ENCODE measurements at places on chromosomes 12 and 14.
A peak's percentile ranks its signal among the peaks of the same experiment; 100 is the strongest.

GRCh38 chr14:90513161-90514014, 116.6 kb downstream of the CALM1 start:
- DNase-seq, result no peak

GRCh38 chr12:13580206-13580605, 383.7 kb downstream of the EMP1 start:
- no peak for DNase-seq

DNA sequence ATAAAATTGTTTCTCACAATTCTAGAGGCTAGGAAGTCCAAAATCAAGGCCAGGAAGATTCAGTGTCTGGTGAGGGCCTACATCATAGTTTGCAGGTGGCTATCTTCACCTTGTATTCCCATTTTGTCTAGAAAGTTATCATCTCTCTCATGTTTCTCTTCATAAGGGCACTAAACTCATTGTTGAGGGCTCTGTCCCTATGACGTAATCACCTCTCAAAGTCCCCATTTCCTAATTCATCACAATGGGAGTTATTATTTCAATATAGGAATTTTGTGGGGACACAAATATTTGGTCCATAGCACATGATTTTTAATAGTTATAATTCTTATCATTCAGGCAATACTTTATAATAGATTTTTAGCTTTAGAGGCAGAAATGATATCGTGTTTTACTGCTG, 1509.2 kb upstream of the SEL1L start:
- no peak for DNase-seq

GRCh38 chr14:26522967-26523366, 74.9 kb downstream of the NOVA1 start:
- DNase-seq, result peak; percentile 73

DNA sequence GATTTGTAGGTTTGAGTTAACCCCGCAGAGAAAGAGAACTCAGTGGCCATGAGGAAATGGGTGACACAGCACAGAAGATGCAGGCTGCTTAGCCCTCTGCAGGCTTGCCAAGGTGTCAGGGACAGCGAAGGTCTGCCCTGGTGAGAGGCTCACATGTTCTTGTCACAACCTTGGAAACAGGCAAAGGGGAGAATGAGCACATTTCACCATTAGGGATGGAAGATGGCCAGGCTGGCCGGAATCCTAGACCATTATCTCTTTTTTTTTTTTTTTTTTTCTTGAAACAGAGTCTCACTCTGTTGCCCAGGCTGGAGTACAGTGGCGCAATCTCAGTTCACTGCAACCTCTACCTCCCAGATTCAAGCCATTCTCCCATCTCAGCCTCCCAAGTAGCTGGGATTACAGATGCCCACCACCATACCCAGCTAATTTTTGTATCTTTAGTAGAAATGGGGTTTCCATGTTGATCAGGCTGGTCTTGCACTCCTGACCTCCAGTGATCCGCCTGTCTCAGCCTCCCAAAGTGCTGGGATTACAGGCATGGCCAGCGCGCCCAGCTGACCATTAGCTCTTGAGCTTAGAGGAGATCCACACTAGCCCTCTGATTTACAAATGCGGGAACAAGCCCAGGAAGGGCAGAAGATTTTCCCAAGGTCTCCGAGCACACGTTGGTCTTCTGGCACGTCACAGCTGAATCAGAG, 34.6 kb downstream of the LTBP2 start:
- DNase-seq, result no peak

- DNase-seq, result no peak
These were observed 1234.6 kb downstream of the SLC16A7 start for GRCh38 chr12:60830381-60830780.

DNA sequence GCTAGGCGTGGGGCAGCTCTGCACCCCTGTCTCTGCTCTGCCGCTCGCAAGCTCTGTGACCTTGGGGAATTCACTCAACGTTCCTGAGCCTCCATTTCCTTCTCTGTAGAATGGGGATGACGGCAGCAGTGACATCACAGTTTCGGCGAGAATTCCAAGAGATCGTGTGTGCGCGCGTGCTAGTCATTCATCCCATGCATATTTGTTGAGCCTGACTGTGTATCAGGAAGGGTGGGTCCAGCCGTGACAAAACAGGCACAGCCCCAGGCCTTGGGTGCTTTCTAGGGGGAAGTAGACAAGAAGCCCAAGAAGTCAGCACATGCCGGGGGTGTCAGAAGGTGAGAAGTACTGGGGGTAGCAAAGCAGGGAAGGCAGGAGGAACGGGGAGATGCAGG, 145.6 kb upstream of the NCOR2 start:
- DNase-seq, result no peak

DNA sequence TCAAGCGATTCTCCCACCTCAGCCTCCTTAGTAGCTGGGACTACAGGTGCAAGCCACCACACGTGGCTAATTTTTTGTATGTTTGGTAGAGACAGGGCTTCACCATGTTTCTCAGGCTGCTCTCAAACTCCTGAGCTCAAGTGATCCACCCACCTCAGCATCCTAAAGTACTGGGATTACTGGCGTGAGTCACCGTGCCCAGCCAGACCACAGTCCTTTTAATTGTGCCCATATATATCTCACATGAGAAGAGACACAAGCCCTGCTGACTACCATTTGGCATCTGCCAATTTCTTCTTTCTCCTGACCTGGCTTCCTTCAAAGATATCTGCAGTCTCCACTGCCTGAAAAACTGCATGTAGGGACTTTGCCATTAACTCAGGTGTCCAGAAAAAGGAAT, 142.5 kb downstream of the DPY19L2 start:
- DNase-seq, result no peak

DNA sequence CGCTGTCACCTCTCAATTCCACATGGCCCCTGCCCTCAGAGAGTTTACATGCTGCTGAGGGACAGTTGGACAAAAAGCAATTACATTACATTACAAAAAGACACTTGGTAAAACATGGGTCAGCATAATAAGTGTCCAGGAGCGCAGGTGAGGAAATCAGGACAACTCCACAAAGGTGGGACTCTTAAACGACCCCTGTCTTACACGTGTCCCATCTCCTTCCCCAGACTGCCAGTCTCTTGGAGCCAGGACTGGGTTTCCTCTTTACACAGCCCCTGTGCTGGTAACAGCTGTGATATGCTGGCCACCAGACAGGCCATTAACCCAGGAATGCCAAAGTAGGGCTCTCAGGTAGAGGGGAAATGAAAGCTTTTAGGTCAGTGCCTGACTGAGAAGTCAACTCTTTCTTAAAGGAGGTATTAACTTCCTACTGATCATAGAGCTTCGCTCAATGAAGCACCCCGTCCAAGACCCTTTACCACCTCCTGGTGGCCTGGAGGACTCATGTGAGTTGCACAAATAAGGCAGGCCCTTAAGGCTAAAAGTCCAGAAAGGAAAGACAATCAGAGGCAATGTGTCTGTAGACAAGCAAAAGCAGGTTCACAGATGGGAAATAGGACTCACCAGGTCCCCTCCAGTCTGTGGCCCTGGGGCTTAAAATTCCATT, 55.5 kb downstream of the ANO2 start:
- DNase-seq, result no peak

DNA sequence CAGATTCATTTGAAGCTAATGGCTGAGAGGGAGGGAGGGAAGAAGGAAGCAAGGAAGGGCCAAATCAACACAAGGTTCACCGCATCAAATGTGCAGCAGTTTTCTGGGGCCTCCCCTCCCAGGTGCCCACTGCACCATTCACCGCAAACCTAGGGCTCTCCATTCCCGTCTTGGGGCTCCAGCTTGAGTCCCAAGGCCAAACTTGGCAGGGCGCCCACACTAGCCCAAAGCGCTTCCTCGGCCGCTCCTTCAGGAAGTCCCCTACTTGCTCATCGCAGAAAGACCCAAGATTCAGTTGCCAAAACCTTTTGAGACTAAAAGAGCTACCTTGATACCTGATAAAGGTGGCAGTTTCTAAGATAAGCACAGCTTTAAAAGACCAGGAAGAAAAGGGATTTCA, 140.5 kb upstream of the FKBP4 start:
- DNase-seq, result no peak

- DNase-seq, result no peak
These were observed 81.5 kb downstream of the AEBP2 start for GRCh38 chr12:19520646-19521415.

GRCh38 chr12:76236640-76237039, 111.6 kb downstream of the BBS10 start:
- DNase-seq, result no peak

GRCh38 chr12:34547276-34547675, 525.0 kb downstream of the ALG10 start:
- DNase-seq, result no peak

- no peak for DNase-seq
These were observed 58.0 kb downstream of the SUSD6 start for GRCh38 chr14:69669375-69669774.
